Stimulated activated CD8-positive, alpha-beta memory T cell treated with anti-CD3 and anti-CD28 coated beads, Interleukin-4, amount 100 ng/mL, for 48 hours (primary cell): ENCODE measurements at places on chromosomes 7 and 10.

- DNase-seq: no peak
Observed at GRCh38 chr10:73467206-73467605, 28.6 kb downstream of the PPP3CB start.

DNA sequence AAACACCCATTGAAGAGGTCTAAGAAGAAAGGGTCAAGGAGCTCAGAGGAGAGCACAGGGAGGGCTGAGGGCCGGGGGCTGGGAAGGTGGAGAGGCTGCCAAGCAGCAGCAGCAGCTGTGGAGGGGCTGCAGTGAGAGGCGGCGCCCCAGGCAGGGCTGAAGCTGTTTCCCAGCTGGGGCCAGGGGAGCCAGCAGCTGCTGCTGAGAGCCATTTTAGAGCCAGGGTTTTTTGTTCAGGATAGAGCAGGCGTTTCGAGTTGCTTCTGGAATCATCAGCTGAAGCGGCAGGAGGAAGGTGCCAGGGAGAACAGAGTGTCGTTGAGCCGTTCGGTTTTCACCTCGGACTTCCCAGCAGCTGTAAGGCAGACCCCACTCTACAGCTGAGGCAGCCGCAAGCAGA is 62.7 kb downstream of the LANCL2 start:
- DNase-seq: no peak

DNA sequence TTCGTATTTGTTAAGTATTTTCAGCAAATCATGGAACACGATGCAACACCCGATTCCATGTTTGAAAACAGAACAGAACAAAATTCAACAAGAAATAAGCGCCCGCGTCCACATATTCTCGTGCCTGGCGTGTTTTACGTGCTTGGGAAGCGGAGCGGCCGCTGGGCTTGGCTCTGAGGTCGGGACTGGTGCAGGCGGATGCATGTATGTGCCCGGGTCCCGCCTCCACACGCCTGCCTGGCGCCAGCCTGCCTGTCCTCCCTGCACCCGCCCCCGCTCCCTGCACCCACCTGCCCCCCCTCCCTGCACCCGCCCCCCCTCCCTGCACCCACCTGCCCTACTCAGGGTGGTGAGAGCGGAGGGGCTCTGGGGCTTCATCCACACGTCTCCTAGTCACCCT is 454.5 kb downstream of the DNAJB6 start:
- DNase-seq: no peak

- DNase-seq: no peak
Observed at GRCh38 chr7:69184339-69184738, 413.9 kb upstream of the AUTS2 start.

GRCh38 chr10:19468413-19468812 is 347.8 kb upstream of the PLXDC2 start:
- DNase-seq: no peak

- no peak for DNase-seq
Observed at GRCh38 chr10:30373596-30374327, 24.7 kb upstream of the MTPAP start.
